Stimulated activated CD4-positive, alpha-beta T cell treated with anti-CD3 and anti-CD28 coated beads, Interleukin-4, amount 100 ng/mL, for 48 hours (primary cell): ENCODE measurements at places on chromosomes 3 and 15.

DNA sequence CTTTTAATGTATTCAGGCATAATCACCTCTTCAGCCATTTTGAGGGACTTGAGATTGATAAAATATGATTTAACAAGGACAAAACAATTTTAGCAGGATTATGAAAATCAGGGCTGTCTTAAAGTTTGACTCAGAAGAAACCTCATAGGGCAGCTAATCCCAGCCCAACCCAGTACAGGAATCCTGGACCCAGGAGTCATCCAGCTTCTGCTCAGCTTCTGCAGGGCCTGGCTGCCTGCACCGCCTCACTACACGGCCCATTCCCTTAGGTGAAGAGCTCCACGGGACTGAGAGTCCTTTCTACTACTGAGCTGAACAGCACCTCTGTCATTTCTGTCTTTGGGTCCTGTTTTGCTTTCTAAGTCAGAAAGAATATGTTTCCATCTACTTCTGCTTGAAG, 37.5 kb downstream of the ARHGAP31 start:
- no peak for DNase-seq

DNA sequence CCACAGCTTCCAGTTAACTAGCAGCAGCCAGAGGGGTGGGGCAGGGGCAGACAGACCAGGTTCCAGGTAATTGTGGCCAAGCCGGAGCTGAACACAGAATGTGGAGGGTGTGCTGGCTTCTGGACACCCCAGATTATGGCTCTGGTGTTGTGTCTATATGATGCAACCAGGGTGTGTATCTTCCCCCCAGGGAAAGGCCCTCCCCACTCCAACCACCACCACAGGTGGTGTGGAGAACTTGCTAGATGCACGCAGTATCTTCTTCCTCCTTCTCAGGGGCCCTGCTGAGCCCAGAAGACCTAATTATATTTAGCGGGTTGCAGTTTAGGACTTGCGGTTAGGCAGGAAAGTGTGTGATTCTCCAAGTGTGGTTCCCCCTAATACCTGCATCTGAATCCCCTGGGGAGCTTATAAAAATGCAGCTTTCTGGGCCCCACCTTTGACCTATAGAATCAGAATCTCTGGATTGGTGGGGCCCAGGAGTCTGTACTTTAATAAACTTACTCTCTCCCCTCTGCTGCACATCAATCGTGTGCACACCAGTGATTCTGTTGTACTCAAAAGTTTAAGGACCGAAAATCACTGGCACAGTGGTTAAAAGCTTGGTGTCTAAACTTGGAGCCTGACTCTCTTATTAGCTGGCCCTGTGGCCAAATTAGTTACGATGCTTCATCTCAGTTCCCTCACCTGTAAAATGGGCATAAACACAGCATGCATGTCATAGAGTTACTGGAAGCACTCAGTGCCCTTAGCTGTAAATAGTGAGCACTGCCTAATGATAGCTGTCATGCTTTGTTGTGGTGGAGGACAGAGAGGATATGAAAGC, 379.1 kb upstream of the PROK2 start:
- no peak for DNase-seq

GRCh38 chr3:5698851-5699250, 511.3 kb downstream of the EDEM1 start:
- DNase-seq = no peak

DNA sequence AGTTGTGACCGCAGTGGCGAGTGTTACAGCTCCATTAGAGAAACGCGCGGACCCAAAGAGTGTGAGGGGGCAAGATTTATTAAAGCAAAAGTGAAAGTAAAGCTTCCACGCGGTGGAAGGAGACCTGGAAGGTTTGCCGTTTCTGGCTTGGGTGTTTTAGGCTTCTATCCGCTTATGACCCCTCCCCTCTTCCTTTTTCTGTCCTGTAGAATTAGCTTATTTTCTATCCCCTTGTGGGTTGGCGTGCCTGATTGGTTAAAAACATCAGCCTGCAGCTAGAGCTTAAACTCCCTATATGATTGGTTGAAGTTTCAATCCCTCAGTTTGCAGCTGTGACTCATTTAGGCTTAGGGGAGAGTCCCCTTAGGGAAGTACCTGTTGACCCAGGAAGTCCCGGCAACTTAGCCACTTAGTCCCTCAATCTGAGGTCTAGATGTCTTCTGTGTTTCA, 39.6 kb downstream of the C3orf38 start:
- DNase-seq = no peak

GRCh38 chr3:33525232-33525631, 85.0 kb upstream of the UBP1 start:
- DNase-seq = no peak

GRCh38 chr3:186540835-186541226, 3.3 kb downstream of the CRYGS start:
- no peak for DNase-seq

- DNase-seq = no peak
Measured at GRCh38 chr15:93501946-93502345, 412.9 kb upstream of the RGMA start.

DNA sequence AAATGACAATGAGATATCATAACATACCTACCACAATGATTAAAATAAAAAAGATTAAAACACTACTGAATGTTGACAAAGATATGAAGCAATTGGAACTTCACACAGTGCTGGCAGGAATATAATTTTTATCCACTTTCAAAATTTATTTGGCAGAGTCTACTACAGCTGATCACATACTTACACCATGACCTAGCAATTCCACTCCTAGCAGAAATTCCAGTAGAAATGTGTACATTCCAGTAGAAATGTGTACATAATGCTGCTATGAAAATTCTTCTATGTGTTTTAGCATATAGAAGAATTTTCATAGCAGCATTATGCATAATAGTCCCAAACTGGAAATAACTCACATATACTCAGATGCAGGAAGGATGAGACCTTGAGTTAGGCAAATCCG, 43.5 kb downstream of the IFT57 start:
- no peak for DNase-seq

DNA sequence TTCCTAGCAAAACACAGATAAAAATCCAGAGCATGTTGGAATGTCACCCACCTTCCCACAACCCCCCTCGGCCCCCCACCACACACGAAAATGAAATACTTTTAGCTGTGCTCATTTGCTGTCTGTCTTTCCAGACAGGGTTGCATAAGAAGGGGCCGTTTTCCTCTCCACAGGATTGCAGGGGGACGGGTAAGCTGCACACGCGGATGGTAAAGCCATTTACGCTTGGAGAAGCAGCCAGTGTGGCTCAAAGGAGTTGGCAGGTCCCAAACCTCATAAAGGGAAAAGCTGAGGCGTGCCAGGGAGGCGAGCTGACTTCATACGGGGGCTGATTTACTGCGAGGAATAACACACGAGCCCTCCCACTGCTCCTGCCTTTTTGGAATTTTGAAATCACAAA, 47.4 kb upstream of the ITGA11 start:
- DNase-seq = no peak

- DNase-seq = no peak
Measured at GRCh38 chr15:82305621-82306048, 43.0 kb downstream of the SAXO2 start.

DNA sequence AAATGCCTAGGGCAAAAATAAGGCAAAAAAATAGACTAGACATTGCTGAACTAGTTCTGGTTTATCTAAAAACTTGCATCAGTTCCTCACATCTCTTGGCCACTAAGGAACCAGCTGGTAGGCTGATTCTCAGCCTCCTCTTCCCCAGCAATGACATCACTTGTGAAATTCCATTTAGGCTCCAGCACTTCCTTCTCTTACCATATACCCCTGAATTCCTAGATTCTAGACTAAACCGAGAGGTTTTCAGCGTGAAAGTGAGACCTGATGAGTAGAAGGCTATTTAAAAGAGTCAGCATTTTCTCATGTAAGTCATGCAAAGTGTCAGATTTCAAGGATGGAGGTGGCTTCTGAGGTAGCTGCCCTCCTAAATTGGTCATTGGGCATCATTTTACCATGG, 247.1 kb upstream of the CDIN1 start:
- DNase-seq = no peak

GRCh38 chr3:69451594-69451993, 65.7 kb upstream of the FRMD4B start:
- no peak for DNase-seq

DNA sequence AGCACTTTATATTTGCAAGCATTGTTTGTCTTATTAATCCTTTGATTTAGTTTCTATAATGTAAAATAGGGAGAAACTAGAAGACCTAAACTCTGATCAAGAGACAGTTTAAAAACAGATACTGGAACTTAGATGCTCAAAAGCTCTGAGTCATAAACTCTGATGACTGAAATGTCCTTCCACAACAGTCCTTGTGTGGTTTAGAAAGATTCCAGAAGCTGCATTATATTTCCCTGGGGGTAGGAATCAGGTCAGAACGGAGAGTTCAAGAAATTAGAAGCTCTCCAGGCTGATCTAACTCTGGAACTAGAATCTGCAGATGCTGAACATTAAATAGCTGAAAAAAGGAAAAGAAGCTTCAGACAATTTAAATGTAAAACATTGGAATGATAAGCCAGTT, 18.3 kb upstream of the ONECUT1 start:
- DNase-seq = no peak

DNA sequence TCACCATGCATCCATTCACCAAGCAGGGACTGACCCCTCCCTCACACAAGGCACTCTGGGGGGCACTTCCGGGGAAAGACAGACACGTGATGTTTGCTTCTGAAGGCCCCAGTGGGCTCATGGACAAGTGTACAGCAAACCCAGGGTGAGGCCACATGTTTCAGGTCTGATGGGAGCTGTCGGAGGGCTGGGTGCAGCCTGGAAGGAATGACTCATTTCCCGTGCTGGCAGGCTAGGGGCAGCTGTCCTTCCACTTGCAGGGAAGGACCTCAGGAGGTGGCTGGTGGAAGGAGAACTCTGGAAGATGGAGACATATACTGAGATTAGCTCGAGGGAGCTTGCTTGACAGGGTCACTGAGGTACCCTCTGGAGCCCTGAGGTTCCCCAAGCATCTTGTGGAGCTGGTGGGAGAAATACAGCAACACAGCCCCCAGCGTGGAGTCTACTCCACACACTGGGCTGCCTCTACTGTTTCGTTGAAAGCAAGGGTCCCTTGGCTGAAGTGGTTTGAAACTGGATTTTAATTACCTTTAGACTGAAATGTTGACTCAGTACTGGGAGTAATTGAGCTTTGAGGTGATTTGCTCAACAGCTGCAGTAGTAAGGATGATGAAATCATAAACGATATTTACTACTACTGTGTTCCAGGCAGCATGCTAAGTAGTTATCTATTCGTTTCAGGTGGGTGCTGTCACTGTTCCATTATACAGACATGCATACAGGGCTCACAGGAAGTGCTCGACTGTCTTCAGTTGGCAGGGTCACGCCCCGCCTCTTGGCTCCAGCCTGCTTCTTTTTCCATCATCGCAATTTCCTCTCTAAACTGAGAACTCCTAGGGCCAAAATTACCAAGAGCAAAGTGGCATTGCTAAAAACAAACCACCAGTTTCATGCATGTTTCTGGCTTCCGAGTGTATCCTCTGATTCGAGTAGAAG, 230.4 kb downstream of the ADAMTS17 start:
- DNase-seq = peak; percentile 34

DNA sequence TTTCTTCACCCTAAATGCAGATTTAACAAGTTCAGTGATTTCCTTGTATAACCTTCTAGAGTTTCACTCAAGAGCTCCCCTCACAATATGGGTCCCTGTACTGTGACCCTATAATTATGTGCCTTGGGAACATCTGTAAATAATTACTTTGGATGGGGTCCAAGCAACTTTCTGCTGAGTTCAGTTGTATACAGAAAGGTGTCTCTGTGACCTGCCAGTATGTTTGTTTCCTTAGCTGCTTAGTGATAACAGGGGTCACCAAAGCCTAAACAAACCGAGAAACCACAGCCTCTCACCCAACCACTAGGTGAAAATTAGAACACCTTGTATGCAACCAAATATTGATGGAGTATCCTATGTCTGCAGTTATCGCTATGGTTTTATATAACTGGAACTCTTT, 29.8 kb upstream of the SLC25A36 start:
- DNase-seq = no peak

- no peak for DNase-seq
Measured at GRCh38 chr15:26013981-26014380, 150.9 kb upstream of the ATP10A start.

GRCh38 chr15:54428596-54428995, 450.4 kb downstream of the UNC13C start:
- DNase-seq = no peak

GRCh38 chr3:151895478-151896241, 22.2 kb downstream of the SUCNR1 start:
- DNase-seq = no peak

DNA sequence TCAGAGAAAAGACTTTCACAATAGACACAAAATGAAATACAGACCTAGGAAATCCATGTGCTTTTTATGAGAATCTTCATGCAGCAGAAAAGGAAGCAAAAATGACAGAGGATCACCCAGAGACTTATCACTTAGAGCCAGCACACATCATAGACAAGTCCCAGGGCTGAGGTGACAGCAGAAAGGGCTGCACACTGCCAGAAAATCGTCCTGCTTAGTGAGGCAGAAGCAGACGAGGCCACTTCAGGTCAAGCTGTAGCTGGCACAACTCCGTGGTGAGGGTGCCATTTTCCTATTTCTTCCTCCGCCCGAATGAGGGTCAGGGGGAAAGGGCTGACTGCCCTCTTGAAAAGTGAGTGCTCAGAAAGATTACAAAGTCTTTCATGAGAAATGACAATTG, 95.9 kb upstream of the TNIK start:
- DNase-seq = no peak
